Astrocyte of the cerebellum (primary cell): ENCODE measurements at places on chromosomes 7 and 10.

DNA sequence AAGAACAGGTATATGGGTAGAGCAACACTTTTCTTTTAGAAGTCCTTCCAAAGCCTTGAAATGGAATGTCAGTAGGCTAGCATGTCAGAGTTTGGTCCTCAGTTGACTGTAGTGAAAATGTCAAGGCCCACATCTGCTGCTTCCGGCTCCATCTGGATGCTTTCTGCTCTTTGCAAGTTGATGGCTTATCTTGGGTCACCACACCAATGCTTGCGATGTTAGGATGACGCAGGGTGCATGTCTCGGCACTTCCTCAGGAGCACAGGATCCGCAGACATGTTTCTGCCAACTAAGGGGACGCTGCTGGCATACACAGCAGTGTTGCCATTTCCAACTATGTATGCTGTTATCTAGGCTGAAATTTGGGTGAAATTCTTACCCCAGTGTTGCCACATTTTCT, 14.0 kb upstream of the HBP1 start:
- no peak for DNase-seq

DNA sequence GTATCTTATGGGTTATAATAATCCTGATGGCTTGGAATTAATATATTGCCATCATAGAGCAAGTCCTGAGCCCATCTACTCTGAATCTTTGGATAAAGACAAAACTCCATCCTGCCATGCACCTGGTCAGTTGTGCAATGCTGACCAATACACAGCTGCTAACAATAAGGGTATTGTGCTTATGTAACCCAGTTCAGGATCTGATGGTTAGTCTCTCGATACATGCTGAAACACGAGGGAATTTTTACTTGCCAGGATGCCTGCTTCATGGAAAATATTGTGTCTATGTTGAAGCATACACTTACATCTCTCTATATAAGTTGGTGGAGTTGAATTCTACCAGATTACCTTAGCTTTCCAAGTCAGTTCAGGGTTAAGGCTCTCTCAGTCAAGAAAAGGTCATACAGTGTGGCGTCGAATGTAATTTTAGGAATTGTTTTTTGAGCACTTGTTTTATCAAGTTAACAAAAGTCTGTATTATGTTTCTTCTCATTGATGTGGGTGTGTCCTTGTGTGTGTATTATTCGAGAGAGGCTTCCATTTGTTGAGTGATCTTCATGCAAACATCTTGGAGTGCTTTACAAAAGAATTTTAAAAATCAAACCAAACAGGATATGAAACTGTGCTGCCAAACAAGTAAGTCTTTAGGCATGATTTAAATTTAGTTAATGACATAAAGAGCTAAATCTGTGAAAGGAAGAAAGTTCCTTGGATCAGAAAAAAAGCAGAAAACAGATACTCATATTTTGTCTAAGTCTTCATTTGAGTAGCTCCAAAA, 449.1 kb downstream of the SUGCT start:
- DNase-seq = no peak

GRCh38 chr7:45696476-45696875, 122.3 kb downstream of the ADCY1 start:
- DNase-seq = no peak

DNA sequence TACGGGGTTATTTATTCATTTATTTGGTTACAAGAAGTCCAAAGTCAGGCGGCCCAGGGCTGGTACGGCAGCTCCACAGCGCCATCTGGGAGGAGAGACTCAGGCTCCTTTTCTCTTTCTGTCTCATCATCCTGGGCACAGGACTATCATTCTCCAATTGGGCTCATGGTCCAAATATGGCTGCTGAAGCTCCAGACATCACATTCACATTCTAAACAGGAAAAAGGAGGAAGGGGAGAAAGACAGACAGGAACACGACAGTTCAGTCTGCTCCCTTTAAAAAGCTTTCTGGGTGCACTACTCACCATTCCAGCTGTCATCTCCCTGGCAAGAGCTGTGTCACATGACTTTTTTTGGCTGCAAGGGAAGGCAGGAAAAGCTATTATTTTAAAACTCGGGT, 74.4 kb upstream of the PDZD8 start:
- DNase-seq = no peak

- DNase-seq = no peak
Measured at GRCh38 chr10:48594803-48595538, 9.9 kb downstream of the ARHGAP22 start.

- DNase-seq = peak; percentile 92
Measured at GRCh38 chr10:25047591-25048301, 31.3 kb downstream of the THNSL1 start.

- DNase-seq = no peak
Measured at GRCh38 chr10:24453404-24453830, 244.5 kb downstream of the KIAA1217 start.

DNA sequence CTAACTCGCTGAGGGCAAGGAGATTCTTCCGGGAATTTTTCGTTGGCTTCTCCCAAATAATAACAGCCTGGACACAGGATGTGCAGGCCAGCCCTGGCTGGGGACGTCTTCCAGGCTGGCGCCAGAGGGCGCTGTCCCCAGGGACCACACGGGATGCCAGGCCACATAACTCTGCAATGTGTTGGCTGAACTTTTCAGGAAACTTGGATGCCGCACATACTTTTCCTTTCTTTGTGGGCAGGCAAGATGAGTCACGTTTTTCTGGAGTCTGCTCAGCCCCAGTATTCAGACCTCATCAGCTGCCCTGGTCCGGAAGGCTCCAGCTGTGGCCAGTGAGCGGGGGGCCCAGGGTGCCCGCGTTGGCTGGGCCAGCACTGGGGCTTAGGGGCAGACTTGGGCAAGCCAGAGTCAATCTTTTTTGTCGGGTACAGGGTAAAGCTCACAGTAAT, 122.7 kb downstream of the PRKAG2 start:
- peak; percentile 98 for DNase-seq

DNA sequence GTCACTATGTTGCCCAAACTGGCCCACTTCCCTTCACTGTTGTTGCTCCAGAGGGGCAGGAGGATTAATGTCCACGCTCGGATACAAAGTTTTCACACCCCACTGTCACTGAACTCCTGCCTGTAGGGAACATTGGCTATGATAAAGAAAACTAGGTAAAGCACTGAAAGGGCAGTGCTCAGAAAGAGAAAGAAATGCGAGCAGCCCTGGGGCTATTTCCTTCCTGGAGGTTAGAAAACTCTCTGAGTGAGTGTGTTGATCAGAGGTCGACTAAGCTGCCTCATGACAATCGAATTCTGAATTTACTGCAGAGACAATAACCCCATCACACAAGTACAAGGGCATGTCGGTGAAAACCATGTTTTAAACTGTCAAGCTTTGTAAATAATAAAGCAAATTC, 227.2 kb upstream of the PITRM1 start:
- no peak for DNase-seq

DNA sequence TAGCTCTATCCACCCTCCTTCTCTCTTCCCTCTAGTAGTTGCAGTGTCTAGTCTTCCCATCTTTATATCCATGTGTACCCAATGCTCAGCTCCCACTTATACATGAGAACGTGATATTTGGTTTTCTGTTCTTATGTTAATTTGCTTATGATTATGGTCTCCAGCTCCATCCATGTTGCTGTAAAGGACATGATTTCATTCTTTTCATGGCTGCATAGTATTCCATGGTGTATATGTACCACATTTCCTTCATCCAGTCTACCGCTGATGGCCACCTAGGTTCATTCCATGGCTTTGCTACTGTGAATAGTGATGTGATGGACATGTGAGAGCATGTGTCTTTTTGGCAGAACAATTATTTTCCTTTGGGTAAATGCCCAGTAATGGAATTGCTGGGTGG, 6.5 kb downstream of the PRSS2 start:
- no peak for DNase-seq
